ENCODE measurements at places on chromosomes 7 and 10.
A peak's percentile ranks its signal among the peaks of the same experiment; 100 is the strongest.

GRCh38 chr10:15439341-15439842 lies 68.3 kb upstream of the FAM171A1 start:
- DNase-seq = no peak

GRCh38 chr7:48505051-48505450 lies 333.8 kb downstream of the ABCA13 start:
- DNase-seq = no peak

DNA sequence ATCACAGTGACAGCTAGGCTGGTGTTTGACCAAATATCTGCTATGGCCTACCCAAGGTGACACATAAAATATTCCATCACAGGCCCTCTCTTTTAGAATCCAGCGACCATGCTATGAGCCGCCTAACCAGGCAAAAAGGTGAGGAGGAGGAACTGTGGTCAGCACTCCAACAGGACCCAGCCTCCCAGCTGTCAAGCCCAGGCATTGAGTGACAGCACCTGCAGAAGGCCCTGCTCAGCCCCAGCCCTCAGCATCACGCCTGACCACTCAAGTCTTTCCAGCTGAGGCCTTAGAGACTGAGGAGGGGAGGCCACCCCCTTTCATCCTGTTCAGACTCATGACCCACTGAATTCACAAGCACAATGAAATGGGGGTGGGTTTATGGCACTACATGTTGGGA lies 43.0 kb downstream of the CXCL12 start:
- DNase-seq = no peak

GRCh38 chr10:85036661-85037060 lies 708.3 kb downstream of the CCSER2 start:
- DNase-seq = no peak

DNA sequence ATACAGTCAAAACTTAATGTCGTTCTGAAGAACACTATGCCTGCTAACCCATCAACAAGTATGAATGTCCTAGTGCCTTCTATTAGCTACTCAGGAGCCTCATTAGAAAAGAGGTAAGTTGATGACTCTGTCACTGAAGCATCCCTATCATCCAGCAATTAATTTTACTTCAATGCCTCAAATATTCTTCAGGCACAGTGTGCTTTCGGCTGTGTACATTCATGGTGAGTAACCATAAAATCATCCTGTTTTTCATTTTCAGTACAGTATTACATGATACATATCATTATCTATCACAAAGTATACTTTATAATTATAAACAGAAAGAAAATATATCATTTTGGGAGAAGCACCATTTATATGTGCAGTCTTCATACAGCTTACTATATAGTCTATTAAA lies 495.5 kb upstream of the ZWINT start:
- DNase-seq = no peak

DNA sequence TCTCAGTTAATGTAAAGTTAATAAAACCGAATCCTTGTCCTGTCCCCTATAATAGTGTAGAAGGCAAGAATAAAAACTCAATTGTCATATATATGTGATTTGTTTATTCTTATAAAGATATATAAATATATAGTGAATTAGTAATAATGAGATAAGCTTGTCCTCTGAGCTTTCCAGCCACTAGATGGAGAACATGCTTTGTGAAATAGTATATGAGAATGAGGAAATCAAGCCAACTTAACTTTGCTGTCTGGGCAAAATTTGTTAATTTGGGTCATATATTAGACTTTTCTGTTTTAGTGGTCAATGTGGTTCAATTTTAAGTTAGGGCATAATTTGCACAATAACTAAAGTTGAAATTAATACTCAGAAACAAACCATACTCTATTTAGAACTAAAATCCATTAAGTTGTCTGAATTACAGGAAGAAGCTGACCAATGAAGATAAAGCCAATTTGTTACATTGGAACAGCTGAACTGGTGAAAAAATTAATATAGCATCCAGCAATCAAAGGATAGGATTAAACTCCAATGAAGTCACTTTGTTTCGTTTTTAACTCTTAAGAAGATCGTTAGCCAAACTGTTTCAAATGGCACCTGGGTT lies 595.0 kb downstream of the ARL4A start:
- peak; percentile 25 for DNase-seq

DNA sequence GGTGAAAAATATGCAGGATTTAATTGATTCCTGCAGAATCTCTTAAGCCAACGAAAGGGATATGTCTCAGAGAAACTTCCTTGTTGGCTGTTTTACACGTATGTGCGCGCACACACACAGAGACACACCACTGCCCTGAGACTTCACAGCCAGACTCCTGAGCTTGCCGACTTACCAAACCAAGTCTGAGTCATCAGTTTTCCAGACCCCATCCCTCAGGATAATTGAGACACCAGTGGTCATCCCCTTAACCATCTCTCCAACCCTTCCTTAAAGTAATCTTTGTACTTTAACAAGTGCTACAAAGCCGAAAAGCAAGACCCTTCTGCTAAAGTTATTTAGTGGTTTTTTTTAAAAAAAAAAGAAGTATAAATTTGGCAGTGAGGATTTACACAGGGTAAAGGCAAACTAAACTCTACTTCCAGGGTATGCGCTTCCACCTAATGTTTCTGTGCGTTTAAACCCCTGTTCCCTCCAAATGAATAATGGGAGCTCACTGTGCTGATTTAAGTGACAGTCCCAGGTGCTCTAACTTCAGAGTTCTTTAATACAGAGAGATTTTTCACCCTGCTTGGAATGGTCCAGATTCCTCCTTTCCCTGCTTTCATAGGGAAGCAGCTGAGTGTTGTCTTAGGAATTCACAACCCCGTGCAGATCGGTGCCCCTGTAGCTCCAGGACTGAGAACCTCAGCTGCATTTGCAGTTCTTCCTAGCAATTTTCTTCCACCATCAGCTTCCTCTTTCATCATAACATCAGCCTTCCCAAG lies 198.5 kb downstream of the INHBA start:
- no peak for DNase-seq

- no peak for DNase-seq
These were observed 373.1 kb downstream of the MALRD1 start for GRCh38 chr10:19421674-19422073.

DNA sequence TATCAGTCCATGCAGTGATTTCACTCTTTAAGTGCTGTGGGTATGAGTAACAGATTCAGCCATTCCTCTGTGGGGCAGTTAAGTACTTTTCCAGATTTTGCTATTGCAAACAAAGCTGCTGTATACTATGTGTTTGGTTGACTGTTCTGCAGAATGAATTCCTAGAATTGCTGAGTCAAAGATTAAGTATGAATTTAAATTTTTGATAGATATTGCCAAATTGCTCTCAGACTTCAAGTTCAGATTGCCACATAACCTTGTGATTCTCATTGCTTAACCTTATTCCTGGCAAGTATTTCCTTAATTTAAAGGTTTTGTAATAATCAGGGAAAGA lies 21.6 kb upstream of the SAR1A start:
- DNase-seq = no peak

- no peak for DNase-seq
These were observed 105.7 kb downstream of the ATE1 start for GRCh38 chr10:121822180-121822579.

GRCh38 chr10:51770709-51771108 lies 71.3 kb upstream of the CSTF2T start:
- DNase-seq = no peak

DNA sequence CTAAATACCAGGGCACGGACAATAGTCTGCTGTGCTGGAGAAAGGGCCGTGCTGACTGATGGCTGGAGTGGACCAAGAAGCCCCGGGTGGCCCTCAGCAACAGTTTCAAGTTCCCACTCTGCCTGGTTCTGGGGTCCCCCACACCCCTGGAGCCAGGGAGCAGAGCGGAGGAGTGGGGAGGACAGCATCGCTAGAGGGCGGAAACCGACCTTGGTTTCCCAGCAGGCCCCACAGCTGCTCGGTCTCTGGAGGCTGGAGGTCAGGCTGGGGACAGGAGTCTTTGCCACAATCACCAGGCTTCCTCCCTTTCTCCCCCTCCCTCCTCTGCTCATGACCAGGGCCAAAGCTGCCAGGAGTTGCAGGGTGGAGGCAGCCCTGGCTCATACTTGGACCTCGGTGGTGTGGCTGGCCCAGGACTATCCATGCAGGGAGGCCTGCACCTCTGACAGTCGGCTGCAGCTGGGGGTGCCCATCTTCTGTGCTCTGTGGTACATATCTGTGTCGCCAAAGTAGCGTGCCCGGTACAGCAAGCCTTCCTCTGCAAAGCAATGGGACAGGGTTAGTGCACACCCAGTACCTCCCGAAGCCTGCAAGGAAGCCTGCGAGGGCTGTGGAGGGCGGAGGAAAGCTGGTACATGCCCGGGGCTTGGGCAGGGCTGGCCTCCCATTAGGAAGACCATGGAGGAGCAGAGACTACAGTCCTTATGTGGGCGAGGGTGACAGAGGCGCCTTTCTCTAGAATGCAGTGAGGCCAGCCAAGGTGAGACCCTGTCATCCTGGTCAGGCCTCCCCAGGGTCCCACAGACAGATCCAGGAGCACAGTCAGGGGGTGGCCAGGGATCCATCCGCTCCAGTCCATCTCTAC lies 19.1 kb downstream of the DNAJB12 start:
- peak; percentile 89 for DNase-seq

- no peak for DNase-seq
These were observed 96.4 kb upstream of the ZMIZ1 start for GRCh38 chr10:78972160-78972946.

DNA sequence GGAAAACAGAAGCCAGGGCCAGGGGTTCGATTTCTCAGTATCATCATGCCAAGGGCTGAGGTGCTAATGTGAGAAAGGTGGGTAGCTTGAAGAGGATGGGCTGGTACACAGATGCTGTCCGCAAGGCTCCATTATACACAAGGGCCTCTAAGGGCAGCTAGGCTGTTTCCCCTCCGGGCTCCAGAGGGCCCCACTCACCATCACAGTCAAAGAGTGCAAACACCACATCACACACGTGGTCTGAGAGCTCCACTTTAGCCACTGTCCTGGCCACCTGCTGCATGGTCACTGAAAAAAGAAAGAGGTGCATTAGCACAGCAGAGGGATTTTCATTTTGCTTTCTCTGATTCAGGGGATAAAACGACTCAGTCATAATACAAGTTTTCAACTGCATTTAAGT lies 20.9 kb upstream of the DNAJB12 start:
- peak; percentile 37 for DNase-seq

DNA sequence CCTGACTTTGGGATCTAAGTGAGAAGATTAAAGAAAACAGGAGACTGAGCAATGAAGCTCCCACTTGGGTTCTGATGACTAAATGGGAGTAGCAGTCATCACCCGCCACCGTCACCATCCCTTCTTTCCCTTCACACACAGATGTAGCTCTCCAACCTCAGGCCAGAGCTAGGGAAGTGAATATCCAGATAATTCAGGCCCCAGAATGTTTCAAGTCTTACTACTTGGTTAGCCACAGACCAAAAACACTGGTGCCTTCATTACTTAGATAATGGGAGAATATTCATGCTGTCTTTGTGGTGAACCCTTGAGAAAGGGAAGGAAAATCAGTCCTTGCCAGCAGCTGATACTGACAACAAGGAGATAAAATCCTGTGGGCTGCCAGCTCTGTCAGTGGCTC lies 100.7 kb downstream of the OSBPL3 start:
- DNase-seq = no peak

DNA sequence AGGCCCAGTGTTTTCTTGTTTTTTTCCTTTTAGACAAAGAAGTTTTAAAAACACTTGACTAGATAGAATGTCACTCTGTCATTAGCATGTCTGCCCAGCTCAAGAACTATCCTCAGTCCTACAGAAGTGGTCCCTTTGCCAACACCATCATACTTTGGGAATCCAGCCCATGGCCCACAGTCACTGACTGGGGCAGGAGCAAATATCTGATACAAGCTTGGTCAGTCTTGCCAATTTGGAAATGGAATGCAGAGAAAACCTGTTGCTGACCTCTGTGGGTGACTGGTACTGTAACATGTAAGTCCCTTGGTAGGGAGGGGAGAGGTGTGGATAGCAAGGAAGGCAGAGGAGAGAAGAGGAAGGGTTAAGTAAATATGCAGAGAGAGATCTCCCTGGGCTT lies 47.8 kb downstream of the IPMK start:
- DNase-seq = no peak

DNA sequence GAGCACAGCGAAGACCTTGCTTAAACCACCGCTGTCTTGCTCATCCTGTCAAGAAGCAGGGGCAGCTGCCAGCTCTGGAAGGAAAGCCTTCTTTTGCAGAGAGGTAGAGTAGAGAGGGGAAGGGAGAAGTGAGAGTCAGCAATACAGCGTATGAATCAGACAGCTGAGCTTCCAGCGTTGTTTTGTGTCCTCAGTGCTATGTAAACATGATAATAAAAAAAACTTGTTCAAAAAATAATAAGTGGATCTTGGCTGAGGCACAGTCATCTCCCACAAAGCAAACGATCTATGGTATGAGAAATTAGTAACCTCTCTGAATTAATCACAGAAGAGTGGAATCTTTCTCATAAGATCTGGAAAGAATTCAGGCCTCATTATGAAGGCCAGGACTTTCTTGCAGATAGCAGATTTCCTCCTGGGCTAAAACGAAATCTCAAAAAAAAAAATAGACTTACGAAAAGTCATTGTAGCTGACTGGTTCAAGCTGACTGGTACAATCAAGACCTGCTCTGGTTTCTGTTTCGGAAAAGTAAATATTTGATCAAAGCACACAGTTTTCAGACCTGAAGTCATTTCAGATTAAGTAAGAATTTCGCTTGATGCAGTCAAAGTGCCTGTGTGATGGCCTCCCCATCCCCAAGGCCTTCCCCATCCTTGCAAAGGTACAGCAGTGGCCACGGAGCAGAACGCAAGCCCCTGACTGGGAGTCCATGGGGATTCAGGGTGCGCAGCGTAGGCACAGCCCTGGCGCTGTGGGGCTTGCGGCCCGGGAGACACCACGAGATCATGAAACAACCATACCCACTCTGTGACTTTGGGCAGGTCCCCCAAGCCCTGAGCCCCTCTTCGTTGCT lies 29.4 kb downstream of the CHST15 start:
- peak; percentile 87 for DNase-seq

DNA sequence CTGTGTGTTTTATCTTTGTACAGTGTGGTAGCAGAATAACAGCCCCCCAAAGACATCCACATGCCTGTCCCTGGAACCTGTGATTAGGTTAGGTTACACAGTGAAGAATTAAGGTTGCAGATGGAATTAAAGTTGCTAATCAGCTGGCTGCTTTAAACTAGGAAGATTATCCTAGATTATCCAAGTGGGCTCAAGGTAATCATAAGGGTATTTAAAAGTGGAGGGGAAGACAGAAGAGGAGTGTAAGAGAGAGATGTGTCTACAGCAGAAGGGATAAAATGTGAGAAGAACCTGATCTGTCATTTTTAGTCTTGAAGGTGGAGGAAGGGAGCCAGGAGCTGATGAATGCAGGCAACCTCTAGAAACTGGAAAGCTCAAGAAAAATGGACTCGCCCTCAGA lies 117.6 kb downstream of the ARHGAP22 start:
- no peak for DNase-seq

DNA sequence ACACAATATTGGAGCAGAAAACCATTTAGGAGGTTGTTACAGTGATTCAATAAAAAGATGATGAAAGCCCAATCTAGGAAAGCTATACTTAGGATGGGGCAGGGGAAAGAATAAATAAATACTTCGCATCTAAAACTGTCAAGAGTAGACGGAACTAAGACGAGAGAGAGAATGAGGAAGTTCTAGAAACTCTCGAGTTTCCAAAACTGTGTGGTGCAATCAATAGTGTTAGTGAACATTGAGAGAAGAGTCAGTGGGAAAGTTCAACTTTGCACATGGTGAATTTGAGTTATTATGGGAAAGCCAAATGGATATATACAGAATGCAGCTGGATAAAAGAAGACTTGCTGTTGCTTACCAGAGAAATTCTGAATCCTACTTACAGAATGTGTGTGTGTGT lies 133.8 kb upstream of the MEOX2 start:
- no peak for DNase-seq

GRCh38 chr10:22679608-22680007 lies 34.8 kb downstream of the PIP4K2A start:
- DNase-seq = no peak
